Lung (tissue), 17 donors: ENCODE measurements at places on chromosomes 2 and 18.

DNA sequence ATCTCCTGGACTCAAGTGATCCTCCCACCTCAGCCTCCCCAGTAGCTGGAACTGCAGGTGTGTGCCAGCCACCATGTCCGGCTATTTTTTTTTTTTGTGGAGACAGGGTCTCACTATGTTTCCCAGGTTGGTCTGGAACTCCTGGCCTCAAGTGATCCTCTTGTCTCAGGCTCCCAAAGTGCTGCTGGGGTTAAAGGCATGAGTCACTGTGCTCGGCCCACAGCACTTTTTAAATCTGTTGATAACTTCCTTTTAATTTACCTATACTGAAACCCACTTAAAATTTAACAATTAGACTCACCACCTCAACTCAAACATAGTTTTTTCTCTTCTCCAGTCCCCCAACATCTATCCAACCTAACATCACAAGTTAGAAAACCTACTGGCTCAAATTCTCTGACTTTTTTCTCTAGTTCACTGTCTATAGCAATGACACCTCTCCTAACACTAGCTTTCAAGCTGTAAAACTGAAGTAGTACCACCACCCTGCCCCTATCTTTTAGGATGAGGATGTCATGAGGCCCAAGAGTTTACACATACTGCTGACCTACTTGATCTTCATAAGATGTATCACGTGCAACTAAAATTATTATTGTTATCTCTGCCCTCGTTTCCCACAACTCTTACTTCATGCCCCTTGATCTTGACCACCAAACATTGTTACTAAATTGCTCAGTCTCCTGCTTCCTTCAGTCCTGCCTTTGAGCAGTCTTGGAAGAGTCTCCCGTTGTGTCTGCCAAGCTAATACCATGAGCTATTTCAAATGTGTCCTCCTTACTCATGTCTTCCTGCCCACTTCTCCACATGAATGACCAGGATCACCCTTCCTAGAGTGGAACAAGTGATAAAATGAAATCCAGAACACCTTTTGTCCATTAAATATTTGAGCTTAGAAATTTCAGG, 142.3 kb upstream of the ZFP36L2 start:
- no peaks in the 10 kb centered on the region for H3K27me3 ChIP-seq
- H3K4me1 ChIP-seq = peaks cover 10% of the 10 kb centered on the region
- no peak for DNase-seq
- H3K36me3 ChIP-seq = no peaks in the 10 kb centered on the region
- no peak overlapping the region for H3K27ac ChIP-seq

DNA sequence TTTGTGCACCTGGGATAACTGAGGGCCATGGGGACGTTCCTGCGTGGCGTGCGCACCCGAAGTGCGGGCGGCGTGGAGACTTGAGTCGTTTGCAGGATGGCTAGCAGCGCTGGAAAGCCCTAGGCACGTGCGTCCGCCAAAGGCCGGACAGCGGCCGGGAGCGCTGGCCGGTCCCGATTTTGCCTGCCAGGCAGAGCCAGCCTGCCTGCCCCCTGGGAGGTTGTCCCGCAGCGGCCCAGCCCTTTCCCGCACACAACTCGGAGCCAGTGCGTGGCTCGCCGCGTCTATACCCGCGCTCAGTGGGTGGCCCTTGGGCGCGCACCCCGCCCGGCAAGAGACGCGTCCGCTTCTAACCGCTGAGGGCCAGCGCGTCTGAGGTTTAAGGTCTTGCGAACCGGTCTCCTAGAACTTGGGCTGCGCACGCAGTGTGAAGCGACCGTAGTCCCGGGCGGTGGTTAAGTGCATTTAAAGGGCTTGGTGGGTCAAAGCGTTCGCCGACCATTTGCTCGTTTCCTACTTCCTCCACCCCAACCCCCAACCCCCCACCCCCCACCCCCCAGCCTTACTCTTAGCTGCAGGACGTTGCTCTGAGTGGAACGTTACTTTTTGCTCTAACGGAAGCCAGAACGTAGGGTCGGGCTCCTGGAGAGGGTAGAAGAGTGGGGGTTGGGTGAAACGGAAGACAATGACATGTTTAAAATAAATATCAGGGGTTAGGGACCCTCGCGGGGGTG, 627 bp downstream of the CDCA7 start:
- H3K27me3 ChIP-seq = no peaks in the 10 kb centered on the region
- no peak overlapping the region for H3K27ac ChIP-seq
- H3K36me3 ChIP-seq = no peaks in the 10 kb centered on the region
- peaks cover 18% of the 10 kb centered on the region for H3K4me1 ChIP-seq
- peak overlapping the region; percentile 57 for H3K4me3 ChIP-seq
- peak; percentile 78 for DNase-seq

DNA sequence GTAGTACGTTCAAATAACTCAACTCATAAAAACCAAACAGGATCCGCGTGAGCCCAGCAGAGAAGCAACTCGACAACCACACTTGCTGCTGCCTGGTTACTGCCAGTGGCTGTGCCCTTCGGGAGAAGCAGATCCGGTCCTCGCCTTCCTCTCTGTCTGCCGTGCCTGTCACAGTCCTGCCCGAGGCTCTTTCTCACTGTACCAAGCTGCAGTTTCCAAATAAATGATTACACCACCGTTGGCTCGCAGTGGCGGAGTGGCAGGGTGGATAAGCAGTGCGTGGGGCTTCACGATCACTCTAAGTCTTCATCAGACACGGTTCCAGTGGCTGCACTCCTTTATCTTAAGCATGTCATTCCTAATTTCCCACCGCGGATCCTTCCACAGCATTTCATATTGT, 26.1 kb upstream of the SALL3 start:
- H3K4me3 ChIP-seq = no peak overlapping the region
- H3K27me3 ChIP-seq = no peaks in the 10 kb centered on the region
- no peak for DNase-seq
- no peaks in the 10 kb centered on the region for H3K4me1 ChIP-seq

DNA sequence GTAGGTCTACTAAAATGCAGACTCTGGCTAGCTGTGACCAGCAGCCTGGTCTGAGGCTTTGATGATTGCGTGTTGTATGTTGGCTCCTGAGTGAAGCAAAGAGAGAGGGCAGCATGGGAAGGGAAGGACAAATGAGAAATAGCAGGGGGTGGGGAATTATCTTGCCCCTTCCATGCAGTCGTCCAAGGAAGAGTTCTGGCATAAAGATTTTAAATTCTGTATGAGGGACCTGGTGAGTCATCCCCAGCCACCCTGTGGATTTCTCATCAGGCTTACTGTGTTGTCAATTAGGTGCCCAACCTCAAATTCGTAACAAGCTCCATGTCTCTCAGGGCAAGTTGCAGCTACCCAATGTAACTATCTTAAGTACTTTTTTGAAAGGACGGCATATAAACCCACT, 72.1 kb upstream of the NOSTRIN start:
- H3K4me1 ChIP-seq = no peaks in the 10 kb centered on the region

GRCh38 chr2:73933194-73933593, 6.5 kb downstream of the DGUOK start:
- H3K36me3 ChIP-seq = peaks cover 4% of the 10 kb centered on the region
- H3K27ac ChIP-seq = no peak overlapping the region
- no peaks in the 10 kb centered on the region for H3K27me3 ChIP-seq
- peaks cover 6% of the 10 kb centered on the region for H3K4me1 ChIP-seq
- DNase-seq = no peak

DNA sequence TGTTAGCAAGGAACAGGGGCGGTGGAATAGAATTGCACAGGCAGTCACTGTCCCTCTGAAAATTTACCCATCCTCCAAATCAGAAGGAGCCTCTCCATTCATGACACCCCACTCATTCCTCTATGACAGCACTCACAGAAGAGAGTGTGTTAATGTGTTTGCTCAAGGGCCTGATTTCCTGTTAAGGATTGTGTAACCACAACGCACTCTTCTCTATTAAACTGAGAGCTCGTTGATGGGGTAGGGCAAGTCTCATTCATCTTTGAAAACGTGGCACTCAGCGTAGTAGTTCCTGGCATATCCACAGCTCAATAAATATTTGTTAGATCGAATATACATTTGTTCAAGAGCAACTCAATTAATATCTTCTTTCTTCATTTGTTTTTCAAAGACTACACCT, 106.4 kb downstream of the VAPA start:
- no peaks in the 10 kb centered on the region for H3K36me3 ChIP-seq
- H3K4me1 ChIP-seq = peaks cover 5% of the 10 kb centered on the region
- no peak overlapping the region for H3K27ac ChIP-seq
- H3K4me3 ChIP-seq = no peak overlapping the region
- no peaks in the 10 kb centered on the region for H3K27me3 ChIP-seq
- no peak for DNase-seq
